Spleen (tissue), 13 donors: ENCODE measurements at places on chromosomes 1 and 21. TPM values are rescaled to one million over a fixed set of nuclear protein-coding genes. Genes with fewer than 3 reads are reported as not detected.

GRCh38 chr1:224635356-224635755, 19.2 kb downstream of the CNIH3 start:
- DNase-seq, result no peak

GRCh38 chr1:116667078-116667574, 407 bp downstream of the IGSF3 start:
- DNase-seq, result no peak

Gene TPTE
- not detected for total RNA-seq

Gene TDRD10
- 2.4 TPM for total RNA-seq

DNA sequence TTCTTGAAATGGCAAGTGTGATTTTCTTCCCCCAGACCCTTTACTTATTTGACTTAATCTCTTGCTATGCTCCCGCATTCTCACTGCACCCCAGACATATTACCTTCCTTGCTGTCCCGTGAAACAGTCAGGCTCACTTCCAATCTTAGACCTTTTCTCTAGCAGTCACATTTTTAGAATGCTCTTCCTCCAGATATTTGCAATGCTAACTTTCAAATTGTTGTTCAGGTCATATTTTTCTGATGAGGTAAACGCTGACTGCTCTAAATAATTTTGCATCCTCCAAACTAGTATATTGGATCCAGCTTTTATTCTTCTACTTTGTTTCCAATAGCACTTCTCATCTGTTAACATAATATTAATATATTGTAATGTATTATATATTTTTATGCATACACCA, 648.2 kb upstream of the NEGR1 start:
- no peak for DNase-seq

Gene NID1
- total RNA-seq, result 178 TPM

Gene MYOG
- not detected for total RNA-seq

- no peak for DNase-seq
Measured at GRCh38 chr1:246355411-246356230, 151.5 kb downstream of the SMYD3 start.

DNA sequence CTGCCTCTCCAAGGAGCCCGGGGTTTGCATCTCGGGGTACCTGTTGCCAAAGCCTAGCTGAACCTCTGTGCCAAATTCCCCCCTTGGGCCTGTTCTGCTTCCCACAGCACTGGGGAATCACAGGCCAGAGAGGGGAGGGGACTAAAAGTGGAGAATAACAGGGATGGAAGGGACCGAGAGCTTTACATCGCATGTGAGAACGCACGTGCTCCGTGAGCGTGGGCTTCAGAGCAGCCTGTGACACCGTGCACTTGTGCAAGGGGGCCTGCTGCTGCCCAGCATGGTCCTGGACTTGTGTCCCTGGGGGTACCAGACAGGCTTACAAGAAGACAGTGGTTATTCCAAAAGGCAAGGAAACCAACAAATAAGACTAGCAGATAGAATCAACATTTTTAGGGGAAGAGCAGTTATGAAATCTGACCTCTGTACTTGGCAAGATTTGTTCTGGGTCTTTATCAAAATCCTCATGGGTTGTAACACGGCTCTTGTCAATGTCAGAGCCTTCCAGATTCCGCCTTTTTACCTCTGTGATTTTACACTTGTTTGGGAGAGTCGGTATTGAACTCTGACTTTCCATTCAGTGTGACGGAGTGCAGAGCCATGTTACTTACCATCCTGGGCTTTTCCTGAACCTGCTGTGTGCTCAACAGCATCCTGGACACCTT, 36.2 kb upstream of the TNFRSF1B start:
- DNase-seq, result no peak
